ENCODE measurements at places on chromosomes 5 and 9.

DNA sequence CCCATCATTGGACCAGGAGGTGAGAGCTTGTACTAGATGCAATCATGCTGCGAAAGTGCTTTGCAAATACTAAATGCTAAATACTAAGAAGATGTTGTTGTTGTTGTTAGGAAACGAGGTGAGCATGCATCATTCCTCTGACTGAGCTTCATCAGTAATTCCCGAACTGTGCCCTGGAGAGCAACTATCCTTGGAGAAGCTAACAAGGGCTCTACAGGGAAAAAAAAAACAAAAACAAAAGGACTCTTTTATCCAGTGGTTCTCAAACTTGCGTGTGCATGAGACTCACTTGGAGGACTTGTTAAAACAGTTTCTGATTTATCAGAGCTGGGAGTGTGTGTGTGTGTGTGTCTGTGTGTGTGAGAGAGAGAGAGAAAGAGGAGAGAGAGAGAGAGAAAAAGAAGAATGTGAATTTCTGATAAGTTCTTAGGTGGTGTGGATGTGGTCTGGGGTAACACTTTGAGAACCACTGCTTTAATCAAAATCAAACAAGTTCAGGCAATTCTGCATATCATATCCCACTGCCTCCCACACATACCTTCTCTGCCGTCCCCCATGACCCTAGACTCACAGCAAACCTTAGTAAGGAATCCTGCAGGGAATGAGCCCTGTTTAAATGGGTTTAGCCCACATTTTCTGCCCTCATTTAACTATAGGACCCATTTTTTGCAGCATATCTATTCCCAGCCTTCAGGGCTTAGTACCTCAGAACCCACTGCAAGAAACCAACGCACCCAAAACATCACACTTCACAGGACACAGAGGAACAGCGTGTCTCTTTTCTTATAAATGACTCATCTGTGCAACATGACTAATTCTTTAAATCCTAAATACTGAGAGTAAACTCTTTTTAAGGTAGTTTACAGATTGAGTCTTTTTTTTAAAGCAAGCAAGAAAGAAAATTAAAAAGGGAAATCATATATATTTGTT lies 48.9 kb downstream of the PDE6A start:
- no peak for DNase-seq

GRCh38 chr5:52443187-52443586 lies 344.5 kb upstream of the ITGA1 start:
- no peak for DNase-seq

DNA sequence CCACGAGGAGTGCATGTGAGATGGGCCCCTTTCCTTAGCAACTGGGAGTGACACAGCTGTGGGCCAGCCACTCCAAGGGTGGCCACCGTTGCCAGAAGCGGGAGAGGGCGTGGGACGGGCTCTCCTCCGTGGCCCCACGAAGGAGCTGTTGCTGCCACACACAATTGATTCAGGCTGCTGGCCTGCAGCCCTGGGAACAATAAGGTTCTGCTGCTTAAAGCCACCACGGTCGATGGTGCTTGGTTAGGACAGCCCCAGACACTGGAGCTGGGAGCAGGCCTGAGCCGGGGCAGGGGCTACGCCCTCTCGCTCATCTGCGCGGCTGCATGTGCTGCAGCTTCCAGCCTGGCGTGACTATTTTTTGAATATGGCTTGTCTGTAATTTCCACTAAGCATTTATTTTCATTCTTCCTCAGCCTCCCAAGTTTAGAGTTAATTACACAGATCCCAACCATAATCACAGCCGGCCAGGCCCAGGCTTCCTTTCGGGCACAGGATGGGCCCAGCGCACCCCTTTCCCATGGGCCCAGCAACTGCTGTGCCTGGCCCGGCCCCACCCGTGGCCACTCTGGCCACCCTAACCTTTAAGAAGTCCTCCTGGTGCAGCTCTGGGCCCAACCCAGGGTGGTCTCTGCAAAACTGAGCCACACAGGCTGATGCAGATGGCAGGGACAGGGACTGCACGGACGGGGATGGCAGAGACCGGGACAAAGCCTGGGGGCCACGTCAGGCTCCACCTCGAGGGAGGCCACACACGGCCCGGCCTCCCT lies 49.7 kb downstream of the VAV2 start:
- DNase-seq = no peak

GRCh38 chr9:98329904-98330303 lies 74.5 kb upstream of the TBC1D2 start:
- DNase-seq = no peak

GRCh38 chr5:142881076-142881783 lies 111.1 kb downstream of the ARHGAP26 start:
- DNase-seq = no peak

DNA sequence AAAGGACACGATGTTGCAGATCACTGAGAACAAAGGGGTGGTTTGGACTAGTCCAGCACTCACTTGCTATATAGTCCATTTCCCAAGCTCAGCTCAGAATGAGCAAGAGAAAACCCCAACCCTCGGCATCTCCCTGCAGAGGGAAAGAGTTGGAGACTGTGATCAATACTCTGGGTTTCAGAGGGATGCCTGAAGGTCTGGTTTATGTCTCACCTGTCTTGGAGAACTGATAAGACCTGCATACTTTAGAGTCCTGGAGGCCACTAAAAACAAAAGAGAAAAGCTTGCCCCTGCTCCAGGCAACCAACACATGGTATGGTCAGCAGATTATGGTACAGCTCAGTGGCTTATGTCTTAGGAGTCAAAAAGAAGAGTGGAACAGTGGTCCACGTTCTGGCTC lies 1006.9 kb downstream of the CDH9 start:
- no peak for DNase-seq

- DNase-seq = no peak
Observed at GRCh38 chr5:78472469-78473106, 112.2 kb downstream of the SCAMP1 start.

DNA sequence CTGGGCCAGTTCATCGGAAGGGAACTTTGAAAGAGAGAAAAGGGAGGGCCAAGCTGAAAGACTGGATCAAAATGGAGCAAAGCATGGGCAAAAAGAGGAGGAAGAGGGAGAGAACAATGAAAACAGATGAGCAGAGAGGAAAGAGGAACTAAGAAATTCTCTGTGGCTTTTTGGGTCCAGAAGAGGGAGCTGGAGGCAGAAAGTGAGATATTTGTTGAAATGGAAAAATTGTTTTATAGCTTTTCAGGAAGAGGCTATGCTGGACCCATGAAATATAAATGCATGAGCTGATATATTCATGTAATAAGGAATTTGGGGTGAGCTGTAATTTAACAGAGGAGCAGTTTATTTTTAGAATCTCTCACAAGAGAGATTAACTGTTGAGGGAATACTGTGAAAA lies 457.3 kb downstream of the DMAC1 start:
- no peak for DNase-seq

DNA sequence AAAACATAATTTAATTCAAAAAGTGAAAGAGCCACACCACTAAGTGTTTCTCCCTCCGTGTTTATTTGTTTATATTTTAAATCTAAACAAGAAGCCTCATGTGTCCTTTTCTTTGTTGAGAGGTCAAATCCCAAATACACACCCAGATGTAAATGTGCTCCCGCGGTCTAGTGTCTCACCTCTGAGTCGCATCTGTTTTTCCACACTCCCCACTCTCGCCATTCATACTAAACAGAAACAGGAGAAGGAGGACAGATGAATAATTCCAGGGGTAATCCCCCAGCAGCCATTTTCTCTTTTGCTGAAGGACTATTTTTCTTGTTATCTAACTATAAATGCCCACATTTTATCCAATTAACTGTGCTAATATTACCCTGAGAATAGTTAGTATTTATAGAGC lies 361.6 kb upstream of the RIOK2 start:
- DNase-seq = no peak

- DNase-seq = no peak
Observed at GRCh38 chr5:113132564-113132963, 156.0 kb downstream of the DCP2 start.

- DNase-seq = no peak
Observed at GRCh38 chr9:371349-371748, 156.7 kb downstream of the DOCK8 start.

DNA sequence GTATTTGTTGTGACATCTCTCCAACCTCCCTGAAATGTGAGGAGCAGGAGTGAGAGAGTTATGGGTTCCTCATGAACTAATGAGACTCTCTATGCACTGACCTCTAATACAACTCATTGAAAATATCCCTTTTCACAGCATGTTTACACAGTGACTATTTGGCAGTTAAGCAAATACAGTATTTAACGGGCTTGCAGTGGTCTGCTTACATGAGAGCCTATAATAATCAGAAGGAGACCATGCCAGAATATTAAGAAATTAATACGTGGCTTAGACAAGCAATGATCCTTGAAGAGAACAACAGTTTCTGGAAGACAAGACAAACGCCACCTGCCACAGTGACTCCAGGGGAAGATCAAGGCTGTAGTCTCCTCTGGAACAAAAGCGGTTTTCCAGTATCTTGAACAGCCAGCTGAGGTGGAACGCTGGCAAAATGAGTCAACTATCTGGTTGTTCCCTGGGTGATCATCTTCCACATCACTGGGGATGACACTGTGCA lies 424.5 kb downstream of the DMAC1 start:
- no peak for DNase-seq
